Cardiac muscle cell (in vitro differentiated cells and primary cell): ENCODE measurements at places on chromosomes 6 and 20. TPM values are rescaled to one million over a fixed set of nuclear protein-coding genes. Genes with fewer than 3 reads are reported as not detected.

- no peak for DNase-seq
Measured at GRCh38 chr6:135651964-135652755, 154.6 kb upstream of the AHI1 start.

DNA sequence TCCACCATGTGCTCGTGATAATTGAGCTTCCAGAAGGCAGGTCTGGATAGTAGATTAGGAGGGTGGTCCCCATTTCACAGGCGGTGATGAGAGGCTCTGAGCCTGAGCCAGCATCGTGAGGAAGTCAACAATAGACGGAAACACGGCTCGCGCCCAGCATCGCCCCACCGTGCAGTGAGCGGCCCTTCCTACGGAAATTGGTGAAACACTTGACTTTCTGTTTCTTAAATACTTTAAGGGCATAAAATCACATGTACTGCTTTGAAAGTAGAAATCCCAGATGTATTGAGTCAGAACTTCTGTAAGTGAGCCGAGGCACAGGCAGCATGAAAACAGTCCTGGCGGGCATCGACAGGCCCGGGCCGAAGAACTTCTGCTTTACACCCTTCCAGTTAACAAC is 4.3 kb upstream of the KIF25 start:
- DNase-seq, result no peak

DNA sequence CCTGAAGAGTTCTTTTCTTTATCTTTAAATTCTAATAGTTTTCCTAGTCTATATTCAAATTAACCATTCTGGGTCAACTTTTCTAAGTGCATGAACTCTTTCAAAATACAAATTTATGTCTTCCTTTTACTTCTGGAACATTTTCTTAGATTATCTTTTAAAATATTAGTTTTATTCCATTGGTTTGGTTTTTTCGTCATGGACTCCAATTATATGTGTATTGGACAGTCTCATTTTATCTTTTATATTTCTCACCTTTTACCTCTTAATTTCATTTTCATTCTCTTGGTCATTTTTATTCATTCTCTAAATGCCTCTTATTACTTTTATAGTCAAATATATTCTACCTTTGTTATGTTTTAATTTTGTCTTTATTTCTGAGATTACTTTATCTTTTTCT is 356.7 kb upstream of the MMS22L start:
- DNase-seq, result no peak

GRCh38 chr20:36132802-36133211 is 21.7 kb upstream of the EPB41L1 start:
- no peak for DNase-seq

- DNase-seq, result no peak
Measured at GRCh38 chr6:40817369-40817768, 221.7 kb downstream of the UNC5CL start.

DNA sequence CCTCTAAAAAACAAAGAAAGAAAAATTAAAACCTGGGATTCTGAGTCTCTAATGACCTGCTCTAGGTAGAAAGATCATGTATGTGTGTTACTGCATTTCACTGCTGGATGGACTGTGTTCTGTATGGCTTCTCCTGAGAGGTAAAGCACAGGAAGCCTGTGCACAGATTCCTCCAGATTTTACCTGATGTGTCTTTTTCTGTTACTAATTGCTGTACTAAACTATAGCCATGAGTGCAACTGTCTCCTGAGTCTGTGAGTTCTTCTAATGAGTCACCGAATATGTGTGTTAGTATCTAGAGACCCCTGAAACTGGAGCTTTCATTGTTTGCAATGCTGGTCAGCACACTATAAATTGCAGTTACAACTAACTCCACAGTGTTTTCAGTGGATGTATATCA is 270.8 kb downstream of the CDKAL1 start:
- no peak for DNase-seq

- DNase-seq, result no peak
Measured at GRCh38 chr6:5749651-5750215, 257.0 kb downstream of the NRN1 start.

DNA sequence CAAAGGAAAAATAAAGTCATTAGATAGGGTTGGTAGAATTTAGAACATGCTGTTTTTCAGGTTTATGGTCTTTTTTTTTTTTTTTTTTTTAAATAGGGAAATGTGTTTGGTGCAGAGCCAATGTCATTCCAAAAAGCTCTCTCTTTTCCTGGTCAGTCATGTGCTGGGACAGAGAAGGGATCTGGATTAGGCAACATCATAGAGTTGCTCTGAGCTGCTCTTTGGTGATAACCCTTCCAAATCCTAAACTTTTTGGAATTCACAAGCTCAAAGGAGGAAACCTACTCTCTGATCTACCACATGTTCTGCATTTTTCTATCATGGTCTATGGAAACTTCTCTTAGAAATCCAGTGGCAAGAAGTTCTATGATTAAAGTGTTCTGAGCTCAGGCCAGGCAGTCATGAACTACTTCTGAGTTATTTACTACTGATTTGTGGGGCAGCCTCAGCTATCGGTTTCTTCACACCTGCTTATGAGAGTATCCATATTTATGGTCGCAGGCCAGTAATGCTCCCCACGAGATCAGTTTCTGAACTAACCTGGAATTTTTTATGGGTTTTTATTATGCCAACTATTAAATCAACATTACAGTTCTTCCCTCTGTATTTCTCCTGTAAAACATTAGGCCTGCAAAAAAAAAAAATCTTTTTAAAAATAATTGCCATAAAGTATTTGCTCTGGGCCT is 4.8 kb downstream of the EDN1 start:
- no peak for DNase-seq

DNA sequence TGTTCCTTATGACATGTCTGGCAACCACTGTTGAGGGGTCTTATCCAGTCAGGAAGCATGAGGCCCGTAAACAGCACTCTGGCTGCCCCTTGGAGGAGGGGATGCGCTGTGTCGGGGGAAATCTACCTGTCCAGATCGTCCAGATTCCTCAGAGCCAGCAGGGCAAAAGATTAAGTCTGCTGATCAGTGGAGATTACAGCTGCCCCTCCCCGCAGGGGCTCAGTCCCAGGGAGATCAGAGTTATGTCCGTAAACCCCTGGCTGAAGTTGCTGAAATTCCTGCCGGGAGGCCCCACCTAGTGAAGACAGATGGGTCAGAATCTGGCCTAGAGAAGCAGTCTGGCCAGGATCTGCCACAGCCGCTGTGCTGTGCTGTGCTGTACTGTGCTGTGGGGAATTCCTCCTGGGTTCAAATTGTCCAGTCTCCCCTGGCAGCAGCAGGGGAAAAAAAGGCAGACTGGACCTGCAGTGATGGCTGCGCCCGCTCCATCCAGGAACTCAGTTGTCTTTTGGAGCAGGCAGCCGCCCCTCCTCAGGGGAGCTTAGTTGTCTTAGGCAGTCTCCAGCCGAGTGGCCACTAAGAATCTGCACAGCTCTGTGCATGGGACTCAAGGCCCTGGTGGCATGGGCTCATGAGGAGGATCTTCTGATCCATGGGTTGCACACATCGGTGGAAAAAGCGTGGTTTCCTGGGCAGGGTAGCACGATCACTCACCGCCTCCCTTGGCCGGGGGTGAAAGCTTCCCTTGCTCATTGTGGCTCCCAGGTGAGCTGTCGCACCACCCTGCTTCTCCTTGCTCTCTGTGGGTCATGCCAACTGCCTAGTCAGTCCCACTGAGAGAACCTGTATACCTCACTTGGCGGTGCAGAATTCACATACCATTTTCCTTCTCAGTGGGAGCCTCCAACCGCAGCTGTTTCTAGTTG is 1368.8 kb upstream of the ADGRB3 start:
- no peak for DNase-seq

DNA sequence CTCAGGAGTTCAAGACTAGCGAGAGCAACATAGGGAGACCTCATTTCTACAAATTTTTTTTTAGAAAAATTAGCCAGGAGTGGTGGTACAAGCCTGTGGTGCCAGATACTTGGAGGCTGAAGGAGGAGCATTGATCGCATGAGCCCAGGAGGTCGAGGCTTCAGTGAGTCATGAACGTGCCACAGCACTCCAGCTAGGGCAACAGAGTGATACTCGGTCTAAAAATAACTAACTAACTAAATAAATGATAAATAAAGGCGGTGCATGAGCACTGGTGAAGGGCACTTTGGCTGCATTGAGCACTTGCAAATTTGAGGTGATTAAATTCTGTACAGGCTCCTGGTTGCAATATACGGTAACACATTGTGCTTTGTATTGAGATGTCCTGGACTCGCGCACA is 13.5 kb downstream of the HLA-A start:
- DNase-seq, result no peak

Gene NKX2-4
- not detected in 2 replicates for polyA plus RNA-seq

Gene CCN6
- polyA plus RNA-seq, result 0.11 and 0.17 TPM in 2 replicates

Gene CST2
- polyA plus RNA-seq, result not detected in 2 replicates

Gene CLVS2
- polyA plus RNA-seq, result not detected in 2 replicates
